ENCODE measurements at places on chromosomes 13 and 19.
A peak's percentile ranks its signal among the peaks of the same experiment; 100 is the strongest.

DNA sequence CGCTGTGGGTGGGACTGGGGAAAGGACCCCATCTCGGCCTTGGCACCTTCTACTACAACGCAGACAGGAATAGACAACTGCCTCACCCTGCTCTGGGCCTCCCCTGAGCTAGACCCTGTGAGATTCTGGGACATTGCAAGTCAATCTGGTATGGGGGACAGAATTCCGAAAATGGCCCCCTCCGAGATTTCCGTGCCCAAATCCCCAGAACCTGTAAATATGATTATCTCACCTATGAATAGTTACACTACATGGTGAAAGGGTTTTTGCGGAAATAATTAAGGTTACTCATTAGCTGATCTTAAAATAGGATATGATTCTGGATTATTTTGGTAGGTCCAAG is 618 bp upstream of the ZBTB45 start:
- DNase-seq = no peak

GRCh38 chr13:45482571-45483173 is 17.9 kb downstream of the COG3 start:
- DNase-seq = no peak

- DNase-seq = no peak
Observed at GRCh38 chr13:93847162-93847561, 620.6 kb downstream of the GPC6 start.

DNA sequence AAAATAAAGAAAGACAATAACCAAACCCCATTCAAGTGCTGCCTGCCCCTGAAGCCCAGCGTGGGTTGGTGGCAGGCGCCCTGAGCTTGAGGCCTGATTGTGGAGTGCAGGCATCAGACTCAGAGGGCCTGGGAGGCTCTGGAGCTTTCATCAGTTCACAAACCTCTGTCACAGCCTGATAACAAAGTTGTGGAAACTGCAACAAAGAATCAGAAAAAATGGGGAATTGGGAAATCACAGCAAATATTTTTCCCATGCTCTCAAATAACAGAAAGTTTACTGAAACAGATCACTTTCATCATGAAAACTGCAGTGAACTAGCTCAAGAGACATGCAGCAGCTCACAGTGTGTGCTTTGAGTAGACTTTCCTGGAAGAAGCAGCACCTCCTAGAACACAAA is 793.6 kb downstream of the UQCRFS1 start:
- no peak for DNase-seq

GRCh38 chr19:53389978-53390377 is 5.0 kb upstream of the ZNF765 start:
- no peak for DNase-seq

GRCh38 chr19:57105976-57106721 is 13.6 kb upstream of the USP29 start:
- no peak for DNase-seq

DNA sequence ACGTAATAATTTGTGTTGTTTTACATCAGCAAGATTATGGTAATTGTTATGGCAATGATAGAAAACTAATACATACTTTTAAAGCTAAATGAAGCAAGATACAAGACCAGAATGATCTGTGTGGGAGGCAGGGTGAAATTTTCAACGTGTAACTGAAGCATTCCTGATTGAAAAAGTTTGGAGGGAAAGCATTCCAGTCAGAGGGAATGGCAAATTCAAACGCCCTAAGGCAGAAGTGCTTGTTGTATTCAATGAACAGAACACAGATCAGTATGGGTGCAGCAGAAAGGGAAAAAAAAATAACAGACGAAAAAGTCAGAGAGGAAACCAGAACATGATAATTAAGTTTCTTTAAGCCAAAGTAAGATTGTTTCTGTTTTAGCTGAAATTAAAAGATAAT is 928.5 kb upstream of the SLITRK1 start:
- DNase-seq = no peak

DNA sequence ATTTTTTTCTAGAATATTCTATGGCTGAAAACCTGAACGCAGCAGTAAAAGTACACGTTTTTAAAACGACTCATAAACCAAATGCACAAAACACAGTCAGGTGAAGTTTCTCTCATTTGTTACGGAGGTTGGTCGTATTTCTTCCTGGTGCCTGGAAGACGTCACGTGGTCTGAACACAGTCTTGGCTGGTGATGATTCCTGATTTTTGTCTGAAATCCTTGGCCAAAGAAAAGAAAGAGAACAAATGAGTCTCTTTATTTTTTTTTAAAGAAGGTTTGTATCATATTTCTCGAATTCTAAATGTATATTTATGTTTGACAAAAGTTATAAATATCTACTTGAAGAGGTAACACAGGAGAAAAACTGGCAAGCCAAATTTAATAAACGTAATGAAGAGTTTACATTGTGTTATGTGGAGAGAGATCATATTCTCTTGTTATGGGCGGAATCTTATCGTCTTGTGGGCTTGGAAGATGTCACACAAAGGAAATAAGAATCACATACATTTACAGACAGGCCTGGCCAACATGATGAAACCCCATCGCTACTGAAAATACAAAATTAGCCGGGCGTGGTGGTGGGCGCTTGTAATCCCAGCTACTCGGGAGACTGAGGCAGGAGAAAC is 10.0 kb upstream of the PNMA8A start:
- no peak for DNase-seq

- no peak for DNase-seq
Observed at GRCh38 chr13:61935710-61936109, 520.1 kb upstream of the PCDH20 start.

GRCh38 chr19:5908773-5909442 is 4.2 kb downstream of the VMAC start:
- DNase-seq = no peak

GRCh38 chr13:113584870-113585671 is 518 bp downstream of the TFDP1 start:
- no peak for DNase-seq

DNA sequence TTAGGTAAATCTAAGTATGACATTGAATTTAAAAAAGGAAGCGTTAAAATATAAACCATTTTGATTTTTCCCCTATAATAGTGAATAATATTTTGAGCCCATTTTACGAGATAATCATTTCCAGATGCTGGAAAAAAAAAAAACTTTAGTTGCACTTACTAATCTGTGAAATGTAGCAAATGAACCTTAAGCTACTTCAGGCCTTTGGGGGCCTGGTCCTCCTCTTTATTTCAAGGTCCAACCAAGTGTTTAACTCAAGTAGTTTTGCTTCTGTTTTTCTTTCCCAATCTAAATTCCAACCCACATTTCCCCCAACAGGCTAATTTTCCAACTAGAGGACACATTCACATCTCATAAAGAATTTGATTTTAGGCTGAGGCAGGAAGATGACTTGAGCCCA is 101.2 kb downstream of the TNFRSF19 start:
- no peak for DNase-seq

GRCh38 chr19:43101950-43102349 is 19.4 kb upstream of the PSG2 start:
- DNase-seq = no peak

- no peak for DNase-seq
Observed at GRCh38 chr19:46471116-46471733, at the start of gene PNMA8A. PNMA8A (minus strand) TSS chr19:46471563; CDS start chr19:46471035, 528 bp downstream.

DNA sequence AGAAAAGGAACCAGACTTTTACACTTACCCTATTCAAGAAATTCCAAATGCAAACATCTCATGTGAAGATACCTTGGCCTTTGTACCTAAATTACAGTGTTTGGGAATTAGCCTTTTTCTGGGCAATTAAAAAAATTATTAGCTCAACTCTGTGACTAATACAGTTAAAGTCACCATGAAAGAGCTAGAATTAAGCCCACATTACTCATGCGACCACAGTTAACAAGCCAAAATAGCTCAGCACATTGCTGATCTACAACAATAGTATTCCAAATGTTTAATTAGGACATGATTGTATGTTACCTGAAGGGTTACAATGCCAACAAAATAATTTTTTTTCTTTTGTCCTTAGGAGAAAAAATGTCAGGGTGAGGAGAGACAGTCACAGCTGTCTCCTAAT is 263.6 kb upstream of the GPC6 start:
- no peak for DNase-seq

- no peak for DNase-seq
Observed at GRCh38 chr13:35136585-35136984, 194.5 kb downstream of the NBEA start.

GRCh38 chr19:15136234-15136954 is 29.2 kb downstream of the SYDE1 start:
- DNase-seq = no peak

DNA sequence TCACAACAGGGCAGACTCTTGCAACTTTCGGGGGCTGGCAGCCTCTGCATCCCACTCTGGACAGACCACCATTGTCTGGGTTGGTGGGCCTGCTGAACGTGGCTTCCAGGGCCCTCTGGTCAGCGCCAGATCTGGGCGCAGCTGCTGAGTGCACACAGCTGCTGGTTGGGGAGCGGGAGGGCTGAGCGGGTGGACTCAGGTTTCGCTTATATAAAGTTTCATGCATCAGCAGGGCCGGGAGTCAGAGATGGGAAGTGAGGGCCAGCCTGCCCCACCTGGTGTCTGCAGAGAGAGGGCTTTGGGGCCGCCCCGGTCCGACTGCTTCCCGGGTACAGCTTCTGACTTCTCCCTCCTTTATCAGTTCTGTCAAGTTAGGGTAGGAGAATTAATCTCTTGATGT is 6.9 kb downstream of the ARHGEF7 start:
- DNase-seq = no peak

GRCh38 chr19:51439021-51439465 is 19.2 kb downstream of the SIGLEC8 start:
- DNase-seq = no peak

GRCh38 chr13:41613471-41613870 is 156.1 kb downstream of the RGCC start:
- DNase-seq = no peak

- DNase-seq = peak; percentile 35
Observed at GRCh38 chr13:64553411-64554129, 2676.6 kb downstream of the PCDH9 start.

DNA sequence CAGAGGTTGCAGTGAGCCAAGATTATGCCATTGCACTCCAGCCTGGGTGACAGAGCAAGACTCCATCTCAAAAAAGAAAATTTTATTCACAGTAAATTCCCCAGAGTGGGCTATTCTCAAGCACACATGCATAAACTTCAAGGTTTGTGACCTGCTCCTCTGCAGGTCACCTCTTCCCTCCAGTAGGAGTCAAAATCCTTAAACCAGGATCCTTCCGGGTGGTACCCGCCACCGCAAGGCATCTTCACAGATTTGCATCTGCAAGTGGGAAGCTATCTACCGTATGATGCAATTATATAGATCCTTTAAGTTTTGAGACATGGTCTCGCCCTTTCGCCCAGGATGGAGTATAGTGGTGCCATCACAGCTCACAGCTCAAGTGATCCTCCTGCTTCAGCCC is 3.0 kb upstream of the ECH1 start:
- DNase-seq = no peak
